Fibroblast of skin of abdomen (primary cell): ENCODE measurements at places on chromosomes 7 and 10.

DNA sequence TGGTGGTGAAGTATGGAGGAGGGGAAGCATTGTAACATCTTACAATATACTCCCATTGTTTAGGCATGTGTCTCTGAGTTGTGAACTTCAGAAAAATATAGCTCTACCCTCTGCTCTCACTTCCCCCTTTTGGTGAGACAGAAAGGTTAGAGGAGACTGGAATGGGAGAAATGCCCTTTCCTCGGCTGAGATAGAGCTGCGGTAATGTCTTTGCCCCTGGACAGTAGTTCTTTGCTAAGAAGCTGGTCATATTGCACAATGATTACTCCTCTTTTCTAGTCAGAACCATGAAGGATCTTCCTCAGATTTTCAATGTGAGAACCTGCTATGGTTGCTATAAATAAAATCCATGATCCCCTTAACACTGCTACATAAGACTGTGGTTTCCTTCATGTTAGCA is 171.0 kb downstream of the SEM1 start:
- no peak for DNase-seq

- DNase-seq: no peak
These were observed 63.2 kb downstream of the MKI67 start for GRCh38 chr10:128062881-128063563.

- DNase-seq: no peak
These were observed 32.3 kb downstream of the PPP2R2D start for GRCh38 chr10:131933016-131933695.

DNA sequence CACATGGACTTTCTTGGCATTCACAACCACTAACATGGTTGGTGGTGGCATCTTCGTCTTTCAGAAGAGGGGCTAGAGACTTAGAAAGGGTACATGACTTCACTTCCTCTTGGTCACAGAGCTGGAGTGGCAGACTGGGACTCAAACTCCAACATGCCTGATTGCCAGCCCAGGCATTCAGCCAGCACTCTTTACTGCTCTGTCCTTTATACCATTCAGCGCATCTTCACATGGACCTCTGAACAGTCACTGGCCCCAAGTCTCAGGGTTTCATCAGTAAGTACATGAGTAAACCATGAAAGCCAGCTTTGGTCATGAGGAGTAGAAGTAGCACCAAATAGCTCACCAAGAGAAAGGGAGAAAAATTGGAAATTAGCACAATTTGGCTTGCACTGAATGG is 148.4 kb upstream of the KLF14 start:
- DNase-seq: no peak

DNA sequence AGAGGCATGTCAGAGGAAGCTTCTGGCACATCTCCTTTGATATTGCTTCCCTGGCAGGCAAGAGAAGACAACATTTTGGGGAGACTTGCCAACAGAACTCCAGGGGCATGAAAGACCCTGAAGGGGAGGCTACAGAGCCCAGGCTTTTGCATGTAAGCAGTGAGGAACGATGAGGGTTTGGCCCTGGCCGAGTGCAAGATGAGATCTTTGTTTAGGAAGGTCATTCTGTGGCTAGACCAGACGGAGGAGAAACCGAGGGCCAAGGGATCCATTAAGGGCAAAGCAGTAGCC is 3.8 kb downstream of the SVIL start:
- no peak for DNase-seq

- DNase-seq: no peak
These were observed 41.1 kb downstream of the OTUD1 start for GRCh38 chr10:23479798-23480473.

DNA sequence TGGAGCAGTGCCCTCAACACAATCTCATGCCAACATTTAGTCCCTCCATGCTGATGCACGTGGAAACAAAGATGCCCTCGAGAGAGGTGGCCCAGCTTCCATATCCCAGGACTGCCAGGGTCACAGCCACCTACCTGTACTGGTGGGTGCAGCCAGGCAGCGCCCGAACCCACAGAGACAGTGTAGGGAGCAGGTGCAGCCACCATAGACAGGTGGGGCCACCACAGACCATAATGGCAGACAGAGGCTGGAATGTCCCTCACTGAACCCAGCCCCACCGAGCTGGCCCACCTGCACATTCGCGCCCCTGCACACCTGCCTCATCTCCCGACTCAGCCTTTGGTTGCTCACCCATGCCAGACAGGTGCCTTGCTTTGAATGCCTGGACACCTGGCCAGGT is 18.3 kb upstream of the CPXM2 start:
- DNase-seq: no peak

DNA sequence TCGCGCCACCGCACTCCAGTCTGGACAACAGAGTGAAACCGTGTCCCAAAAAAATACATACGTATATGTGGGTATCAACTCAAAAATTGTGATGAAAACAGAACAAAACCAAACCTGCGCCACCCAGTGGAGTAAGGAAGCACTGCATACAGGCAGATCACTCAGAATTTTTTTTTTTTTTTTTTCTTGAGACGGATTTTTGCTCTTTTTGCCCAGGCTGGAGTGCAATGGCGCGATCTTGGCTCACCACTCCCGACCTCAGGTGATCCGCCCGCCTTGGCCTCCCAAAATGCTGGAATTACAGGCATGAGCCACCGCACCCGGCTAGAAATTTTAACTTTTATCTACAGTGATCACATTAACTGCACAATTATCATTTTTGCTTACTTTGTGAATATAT is 9.1 kb upstream of the TMEM236 start:
- DNase-seq: peak; percentile 52

GRCh38 chr10:48543182-48543844 is 61.6 kb downstream of the ARHGAP22 start:
- DNase-seq: no peak

DNA sequence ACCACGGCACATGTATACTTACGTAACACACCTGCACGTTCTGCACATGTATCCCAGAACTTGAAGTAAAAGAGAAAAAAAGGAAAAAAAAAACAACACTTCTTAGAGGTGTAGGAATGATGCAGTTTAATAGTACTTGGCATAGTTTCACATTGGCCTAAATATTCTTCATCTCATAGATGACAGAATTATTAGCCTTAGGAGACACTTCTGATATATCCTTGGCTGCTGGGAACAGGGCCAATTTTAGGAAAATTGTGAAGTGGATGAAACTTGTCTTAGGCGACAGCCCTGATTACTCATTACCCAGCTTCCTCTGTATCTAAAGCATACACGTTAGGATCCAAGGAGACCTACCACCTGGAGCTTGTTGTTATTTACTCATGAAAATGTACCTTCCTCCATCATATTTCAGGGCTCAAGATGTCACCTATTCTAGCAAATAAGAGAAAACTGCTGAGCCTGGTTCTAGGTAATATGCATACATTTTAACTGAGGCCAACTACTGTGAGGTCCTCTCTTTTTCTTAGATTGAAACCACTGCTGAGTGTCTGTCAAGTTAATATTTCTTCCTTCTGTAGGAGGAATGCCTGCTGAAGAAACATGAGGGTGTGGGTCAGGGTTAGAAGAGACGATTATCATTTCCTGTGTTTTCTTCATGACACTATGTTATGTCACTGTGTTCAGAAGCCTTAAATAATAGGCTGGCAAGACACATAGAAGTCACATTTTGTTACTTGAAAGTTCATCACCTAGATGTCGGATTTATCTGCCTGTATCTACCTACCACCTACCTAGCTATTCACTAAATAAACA is 44.3 kb downstream of the CPED1 start:
- peak; percentile 60 for DNase-seq

DNA sequence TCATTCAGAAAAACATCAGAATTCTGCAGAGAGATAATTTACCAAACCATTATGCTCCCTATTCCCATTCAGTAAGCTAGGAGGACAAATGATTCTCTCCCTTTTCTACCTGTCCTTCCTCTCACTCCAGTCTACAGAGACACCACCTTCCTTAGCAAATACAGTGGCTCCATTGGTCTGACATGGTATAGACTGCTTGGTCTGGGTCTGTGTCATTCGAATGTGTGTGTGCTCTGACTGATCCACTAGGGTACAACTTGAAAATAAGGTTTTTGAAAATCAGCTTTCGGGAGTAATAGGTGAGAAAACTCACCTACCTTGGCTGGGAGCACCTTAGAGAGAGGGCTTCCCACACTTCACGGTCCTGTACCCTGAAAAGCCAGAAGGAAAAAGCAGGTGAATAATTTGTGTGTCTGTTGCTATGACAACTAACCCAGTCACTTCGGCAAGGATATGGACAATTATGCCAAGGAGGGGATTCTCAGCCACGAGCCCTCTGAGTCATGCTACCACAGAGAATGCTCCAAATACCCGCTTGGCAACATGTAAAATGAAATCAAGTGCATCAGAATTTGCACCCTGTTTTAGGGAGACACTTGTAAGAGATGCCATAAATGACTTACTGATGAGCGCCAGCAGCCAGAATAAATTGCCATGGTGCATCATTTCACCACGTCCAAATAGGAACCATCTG is 114.5 kb upstream of the PRKCQ start:
- DNase-seq: peak; percentile 12

DNA sequence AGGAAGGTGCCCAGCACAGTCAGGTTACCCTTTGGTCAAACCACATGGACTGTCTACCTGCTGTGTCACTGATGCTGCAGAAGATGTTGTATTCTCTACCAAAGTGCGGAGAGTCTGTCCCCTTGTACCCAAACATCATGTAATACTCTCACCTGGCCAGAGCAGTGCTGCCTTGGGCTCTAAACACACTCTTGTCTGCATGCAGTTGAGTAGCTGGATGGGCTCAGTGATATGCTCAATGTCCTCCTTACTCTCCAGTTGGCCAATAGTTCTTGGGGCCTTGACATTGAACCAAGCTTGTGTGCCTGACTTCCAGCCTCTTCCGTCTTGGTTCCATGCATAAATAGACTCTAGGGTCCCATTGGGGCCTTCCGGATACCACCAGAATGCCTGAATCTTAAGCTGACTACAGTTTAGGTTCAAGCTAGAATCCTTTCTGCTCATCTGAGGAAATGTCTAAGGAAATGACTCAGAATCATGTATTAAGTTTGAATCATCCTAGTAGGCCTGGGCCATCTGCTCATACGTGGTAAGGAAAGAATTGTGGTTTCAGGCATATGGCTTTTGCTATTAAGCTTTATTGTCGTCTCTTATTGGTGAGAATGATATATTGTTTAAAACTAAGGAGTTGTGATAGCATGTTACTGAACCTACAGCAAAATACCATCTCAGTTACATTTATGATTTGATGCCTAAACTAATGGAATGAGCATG is 118.0 kb downstream of the OTUD1 start:
- DNase-seq: peak; percentile 92

DNA sequence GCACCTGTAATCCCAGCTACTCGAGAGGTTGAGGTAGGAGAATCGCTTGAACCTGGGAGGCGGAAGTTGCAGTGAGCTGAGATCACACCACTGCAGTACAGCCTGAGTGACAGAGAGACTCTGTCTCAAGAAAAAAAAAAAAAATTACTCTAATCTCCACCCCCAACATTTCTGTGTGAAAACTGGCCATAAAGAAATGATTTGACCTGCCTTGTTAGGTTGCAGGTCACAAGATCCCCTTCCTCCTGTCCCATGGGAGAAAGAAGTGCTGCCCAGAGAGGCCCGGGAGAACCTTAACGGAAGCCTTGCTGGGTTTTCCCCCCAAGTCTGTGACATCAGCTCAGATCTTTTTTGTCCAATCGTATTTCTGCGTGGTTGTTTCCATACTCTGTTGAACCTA is 8.7 kb upstream of the CALHM1 start:
- no peak for DNase-seq

GRCh38 chr7:16915405-16915804 is 33.6 kb upstream of the AGR3 start:
- peak; percentile 89 for DNase-seq

GRCh38 chr7:74164985-74165456 is 9.1 kb upstream of the EIF4H start:
- peak; percentile 21 for DNase-seq

- DNase-seq: no peak
These were observed 102.6 kb downstream of the SH3PXD2A start for GRCh38 chr10:103752680-103753248.

- no peak for DNase-seq
These were observed 810.2 kb downstream of the PCDH15 start for GRCh38 chr10:53990799-53991238.

DNA sequence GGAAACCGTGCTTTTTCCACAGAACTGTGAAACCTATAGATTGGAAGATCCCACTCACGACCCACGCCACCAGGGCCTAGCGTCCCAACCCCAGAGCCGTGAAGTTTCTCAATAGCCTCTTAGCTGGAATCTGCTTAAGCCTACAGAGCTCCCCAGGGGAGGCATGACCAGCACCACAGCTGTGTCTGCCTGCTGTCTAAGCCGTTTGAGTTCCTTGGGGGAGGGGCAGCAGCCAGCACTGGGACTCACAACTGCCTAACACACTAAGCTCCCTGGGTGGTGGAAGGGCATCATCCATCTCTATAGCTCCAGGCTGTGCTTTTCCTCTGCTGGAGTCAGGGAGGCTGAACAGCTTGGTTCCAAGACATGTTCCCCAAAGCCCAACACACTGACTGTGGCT is 26.0 kb upstream of the TMEM140 start:
- DNase-seq: no peak

- DNase-seq: no peak
These were observed 134.4 kb upstream of the LYZL2 start for GRCh38 chr10:30763918-30764317.

GRCh38 chr7:132979524-132979923 is 102.4 kb downstream of the CHCHD3 start:
- DNase-seq: no peak

- no peak for DNase-seq
These were observed 22.8 kb downstream of the EEPD1 start for GRCh38 chr7:36175886-36176285.

DNA sequence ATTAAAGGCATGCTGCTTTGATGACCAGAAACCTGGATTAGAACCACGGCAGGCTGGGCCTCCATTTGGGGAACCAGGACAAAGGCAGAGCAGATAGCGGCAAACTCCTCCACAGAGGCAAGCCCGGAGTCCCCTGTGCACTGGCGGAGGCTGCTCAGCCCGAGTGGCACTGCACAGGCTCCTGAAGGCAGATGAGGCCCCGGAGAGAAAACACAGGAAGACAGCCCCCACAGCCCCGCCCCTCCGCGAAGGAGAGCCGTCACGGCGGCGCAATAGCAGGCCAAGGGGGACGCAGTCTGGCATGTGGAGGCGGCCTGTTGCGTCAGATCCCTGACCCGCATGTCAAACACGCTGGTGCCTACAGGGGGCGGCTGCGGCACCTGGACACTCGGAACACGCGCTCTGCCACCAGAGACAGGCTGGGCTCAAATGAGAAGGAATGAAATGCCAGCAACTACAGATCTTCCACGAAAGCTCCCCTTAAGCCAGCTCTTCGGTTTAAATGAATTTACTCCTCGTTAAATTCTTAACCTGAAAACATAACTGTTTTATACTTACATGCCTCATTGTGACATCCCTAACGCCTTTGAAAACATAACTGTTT is 128.5 kb downstream of the MAD1L1 start:
- DNase-seq: peak; percentile 95

DNA sequence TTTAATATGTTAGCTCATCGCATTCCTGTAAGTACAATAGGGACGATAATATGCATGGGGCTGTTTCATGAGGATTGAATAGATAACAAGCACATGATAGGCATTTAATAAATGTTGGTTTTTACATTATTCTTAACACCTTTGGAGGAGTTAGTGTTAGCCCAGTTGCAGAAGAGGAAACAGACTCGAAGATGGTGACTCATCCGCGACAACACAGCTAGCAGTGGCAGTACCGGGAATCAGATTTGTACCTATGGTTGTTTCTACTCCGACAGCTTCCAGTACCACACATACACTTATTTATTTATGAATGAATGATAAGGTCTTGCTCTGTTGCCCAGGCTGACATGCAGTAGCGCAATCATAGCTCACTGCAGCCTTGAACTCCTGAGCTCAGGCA is 2.9 kb downstream of the LRMDA start:
- DNase-seq: no peak
